ENCODE measurements at places on chromosomes 1 and 21.

DNA sequence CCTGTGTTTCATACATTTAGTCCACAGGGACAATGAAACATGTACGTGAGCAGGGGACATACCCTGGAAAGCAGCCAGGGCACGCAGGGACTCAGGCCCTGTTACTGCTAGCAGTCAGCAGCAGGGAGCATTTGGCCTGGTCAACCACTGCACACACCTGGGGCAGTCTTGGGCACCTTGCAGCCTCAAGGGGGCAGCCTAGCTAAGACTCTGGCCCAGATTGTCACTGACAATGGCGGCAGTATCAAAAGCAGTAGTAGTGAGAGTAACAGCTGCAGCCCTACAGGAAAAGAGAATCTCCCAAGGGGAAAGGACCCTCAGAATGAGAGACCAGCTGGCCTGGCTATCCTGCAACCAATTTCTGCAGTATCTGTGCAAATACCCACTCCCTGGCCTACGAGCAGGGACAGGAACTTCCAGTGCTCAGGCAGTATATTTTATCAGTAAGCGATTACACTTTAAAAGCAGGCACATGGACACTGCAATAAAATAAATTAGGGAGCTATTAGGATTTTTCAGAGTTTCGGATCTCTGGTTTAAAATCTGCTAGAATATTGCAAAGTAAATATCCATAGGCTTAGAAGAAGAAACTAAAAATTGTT, 475.6 kb downstream of the LTN1 start:
- H3K27ac ChIP-seq, result no peak overlapping the region
- H3K4me1 ChIP-seq, result peaks cover 11% of the 10 kb centered on the region
- H3K27me3 ChIP-seq, result no peaks in the 10 kb centered on the region
- H3K36me3 ChIP-seq, result no peaks in the 10 kb centered on the region

- H3K4me3 ChIP-seq, result no peak overlapping the region
- no peaks in the 10 kb centered on the region for H3K4me1 ChIP-seq
- DNase-seq, result no peak
- no peaks in the 10 kb centered on the region for H3K36me3 ChIP-seq
- H3K27ac ChIP-seq, result no peak overlapping the region
Observed at GRCh38 chr1:182283746-182284544, 107.6 kb downstream of the GLUL start.

DNA sequence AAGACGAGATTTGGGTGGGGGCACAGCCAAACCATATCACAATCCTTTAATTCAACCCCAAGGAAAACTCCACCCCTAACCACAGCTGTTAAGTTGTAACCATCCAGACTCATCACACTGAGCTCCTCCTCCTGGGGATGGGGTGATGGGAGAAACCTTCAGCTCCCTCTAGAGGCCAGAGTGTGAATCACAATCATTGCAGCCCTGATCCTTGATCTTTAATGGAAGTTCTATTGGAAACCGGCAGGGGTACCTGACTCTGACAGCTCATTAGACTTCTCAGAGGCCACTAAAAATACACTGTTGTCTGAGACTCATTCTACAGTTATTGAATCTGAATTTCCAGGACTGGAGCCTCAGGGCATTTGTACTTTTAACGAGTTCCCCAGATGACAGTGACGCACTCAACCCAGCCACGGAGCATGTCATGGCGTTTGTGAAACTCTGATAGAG, 127.2 kb downstream of the IGSF21 start:
- H3K27ac ChIP-seq, result no peak overlapping the region
- H3K36me3 ChIP-seq, result no peaks in the 10 kb centered on the region
- no peak overlapping the region for H3K4me3 ChIP-seq
- no peaks in the 10 kb centered on the region for H3K27me3 ChIP-seq

DNA sequence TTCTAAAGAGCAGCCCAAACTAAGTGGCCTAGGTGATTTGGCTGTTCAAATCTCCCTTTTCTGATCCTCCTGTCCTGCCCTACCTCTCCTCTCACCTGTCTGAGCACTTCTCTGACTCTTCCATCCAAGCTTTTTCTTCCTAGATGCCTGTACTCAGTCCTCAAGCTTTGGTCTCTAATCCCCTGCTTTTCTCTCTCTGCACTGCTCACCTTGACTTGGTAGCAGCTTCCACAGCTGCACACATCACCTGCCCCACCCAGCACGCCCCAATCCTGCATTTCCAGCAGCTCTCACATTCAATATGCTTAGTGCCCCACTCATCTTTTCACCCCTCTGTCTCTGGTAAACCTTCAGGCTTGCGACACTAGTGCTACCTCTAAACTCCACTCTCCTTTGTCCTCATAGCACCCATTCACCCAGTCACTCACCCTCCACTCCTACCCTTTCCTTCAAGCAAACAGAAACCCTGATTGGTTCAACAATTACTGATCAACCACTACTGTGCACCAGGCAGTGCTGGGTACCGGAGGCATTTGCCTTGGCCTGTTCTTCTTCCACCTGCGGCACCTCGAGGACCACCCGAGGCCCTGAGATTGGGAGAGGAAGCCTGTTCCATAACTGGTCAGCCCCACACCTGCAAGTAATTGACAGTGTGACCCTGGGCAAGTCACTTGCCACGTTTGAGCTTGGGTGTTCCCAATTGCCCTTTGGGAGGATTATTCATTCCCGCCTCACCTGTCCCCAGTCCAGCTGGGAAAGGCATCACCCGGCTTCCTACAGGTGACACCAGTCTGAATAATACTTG, 136.1 kb upstream of the EDN2 start:
- H3K36me3 ChIP-seq, result no peaks in the 10 kb centered on the region
- no peak overlapping the region for H3K27ac ChIP-seq
- H3K27me3 ChIP-seq, result no peaks in the 10 kb centered on the region
